Activated CD4-positive, CD25-positive, alpha-beta regulatory T cell treated with anti-CD3 and anti-CD28 coated beads, Interleukin-2, amount 50 U/mL, for 72 hours (primary cell): ENCODE measurements at places on chromosomes 16 and 17.
A peak's percentile ranks its signal among the peaks of the same experiment; 100 is the strongest.

- DNase-seq: peak; percentile 59
Observed at GRCh38 chr16:88703486-88704309, 2.5 kb downstream of the RNF166 start.

- DNase-seq: no peak
Observed at GRCh38 chr16:47028767-47029377, 55.4 kb upstream of the DNAJA2 start.

DNA sequence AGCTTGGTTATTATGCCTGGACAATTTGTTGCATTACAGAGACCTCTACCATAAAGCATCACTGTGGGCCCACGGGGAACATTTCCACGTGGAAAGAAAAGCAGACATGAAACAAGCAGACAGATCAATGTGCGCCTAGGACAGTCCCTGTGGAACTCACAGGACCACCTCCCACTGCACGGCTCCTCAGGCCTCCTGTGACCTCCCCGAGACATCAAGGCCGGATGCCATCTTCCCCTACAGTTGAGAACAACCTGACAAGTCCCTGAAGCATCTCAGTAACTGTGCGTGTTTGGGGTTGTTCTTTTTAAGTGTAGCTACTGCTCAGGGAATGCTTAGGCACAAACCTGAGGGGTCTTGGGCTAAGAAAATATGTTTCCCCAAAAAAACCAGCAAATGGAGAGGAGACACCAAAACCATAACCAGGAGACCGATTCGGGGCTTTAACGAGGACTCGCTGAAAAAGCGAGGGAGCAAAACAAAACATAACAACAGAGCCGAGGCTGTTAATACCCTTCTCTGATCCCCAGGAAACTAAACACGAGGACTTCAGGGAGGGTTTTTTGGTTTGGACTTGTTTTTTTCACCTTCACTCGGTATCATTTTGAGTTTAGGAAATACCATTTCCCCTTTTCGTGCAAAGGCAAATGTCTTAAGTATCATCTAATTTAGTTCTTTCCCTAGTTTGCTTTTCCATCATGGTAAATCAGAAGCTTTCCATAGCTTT lies 87.1 kb downstream of the CYTH1 start:
- no peak for DNase-seq

- no peak for DNase-seq
Observed at GRCh38 chr17:73126716-73127473, 34.4 kb upstream of the SLC39A11 start.

DNA sequence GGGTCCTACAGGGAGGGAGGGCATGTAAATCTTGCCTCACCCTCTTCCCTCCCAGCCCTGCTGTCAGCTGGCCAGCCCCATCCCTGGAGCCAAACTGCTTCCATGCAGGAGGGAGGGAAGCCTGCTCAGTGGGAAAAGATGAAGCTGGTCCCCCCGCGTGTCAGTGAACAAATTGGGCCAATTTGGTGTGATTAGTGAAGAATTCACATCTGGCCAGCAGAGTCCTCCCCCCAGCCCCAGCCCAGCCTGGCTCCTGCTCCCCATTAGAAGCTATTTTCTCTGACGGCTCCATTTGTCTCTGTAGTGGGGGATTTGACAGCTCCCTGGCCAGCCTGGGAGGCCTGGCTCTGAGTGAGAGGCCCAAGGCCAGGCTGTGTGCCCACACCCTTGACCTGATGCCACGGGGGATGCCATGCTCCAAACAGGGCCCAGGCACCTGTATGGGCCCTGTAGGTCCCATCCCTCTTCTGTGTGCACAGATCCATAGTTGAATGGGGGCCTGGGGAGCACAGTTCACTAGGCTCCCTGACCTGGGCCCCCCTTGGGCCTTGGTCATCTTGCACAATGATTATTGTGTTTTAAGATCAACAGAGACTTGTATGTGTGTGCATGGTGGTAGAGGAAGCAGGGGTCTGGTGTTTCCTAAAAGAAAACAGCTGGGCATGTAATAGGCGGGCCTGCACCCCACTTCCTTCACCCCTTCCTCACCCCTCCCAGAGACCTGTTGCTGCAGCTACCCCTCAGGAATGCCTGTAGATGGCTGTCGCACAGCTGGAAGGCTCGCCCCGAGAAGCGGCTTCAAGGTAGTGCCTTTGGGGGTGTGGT lies 50.7 kb upstream of the TAC4 start:
- DNase-seq: no peak

- DNase-seq: no peak
Observed at GRCh38 chr16:51939378-51939871, 607.5 kb downstream of the TOX3 start.

- no peak for DNase-seq
Observed at GRCh38 chr17:1730326-1731193, 6.1 kb downstream of the WDR81 start.
